ENCODE measurements at places on chromosomes 5 and 9.

GRCh38 chr5:108726446-108727235 lies 21.1 kb upstream of the FER start:
- DNase-seq = no peak

DNA sequence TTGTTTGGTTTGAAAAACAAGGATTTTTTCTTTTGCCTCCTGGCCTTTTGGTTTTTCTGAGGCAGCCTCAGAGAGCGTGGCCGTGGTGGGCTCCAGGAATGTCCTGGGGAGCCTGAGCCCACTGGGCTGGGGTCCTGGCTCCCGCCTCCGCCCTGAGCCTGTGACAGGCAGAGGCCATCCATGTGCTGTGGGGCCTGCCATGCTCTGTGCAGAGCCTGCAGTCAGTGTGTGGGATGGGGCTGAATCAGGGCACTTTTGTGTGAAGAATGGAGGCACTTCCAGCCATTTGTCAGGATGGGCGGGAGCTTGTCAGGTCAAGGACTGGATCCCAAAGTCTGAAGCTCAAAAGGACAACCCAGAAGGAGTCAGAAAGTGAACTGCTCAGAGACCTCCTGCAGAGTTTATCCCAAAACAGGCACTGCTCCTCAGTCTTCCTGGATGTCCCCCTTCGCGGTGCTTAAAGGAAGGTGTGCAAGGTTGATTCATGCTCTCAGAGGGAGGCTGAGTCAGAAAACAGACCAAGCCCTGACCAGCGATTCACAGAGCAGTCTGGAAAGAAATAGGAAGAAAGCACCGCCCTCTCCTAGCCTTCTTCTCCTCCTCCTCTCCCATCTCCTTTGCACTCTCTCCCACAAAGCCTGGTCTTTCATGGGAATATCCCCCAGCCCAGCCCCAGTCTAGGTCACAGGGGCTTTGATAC lies 53.2 kb downstream of the MVB12B start:
- DNase-seq = no peak

DNA sequence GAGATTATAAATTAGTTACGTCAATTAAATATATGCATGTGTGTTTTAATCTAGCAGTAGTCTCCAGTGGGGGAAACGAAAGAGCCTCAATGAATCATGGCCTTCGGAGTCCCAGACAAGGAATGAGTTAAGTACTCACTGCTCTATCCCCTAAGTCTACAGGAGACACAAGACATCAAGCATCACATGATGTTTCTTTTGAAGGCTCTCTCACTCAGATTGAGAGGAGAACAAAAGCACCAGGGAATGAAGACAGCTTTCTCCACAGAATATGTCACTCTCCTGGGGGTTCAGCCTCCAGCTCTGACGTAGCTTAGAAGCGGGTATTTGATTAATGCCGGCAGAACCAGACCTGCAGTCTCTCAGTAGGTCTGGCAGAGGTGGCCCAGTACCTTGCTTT lies 381.4 kb downstream of the ACTL7B start:
- DNase-seq = no peak

DNA sequence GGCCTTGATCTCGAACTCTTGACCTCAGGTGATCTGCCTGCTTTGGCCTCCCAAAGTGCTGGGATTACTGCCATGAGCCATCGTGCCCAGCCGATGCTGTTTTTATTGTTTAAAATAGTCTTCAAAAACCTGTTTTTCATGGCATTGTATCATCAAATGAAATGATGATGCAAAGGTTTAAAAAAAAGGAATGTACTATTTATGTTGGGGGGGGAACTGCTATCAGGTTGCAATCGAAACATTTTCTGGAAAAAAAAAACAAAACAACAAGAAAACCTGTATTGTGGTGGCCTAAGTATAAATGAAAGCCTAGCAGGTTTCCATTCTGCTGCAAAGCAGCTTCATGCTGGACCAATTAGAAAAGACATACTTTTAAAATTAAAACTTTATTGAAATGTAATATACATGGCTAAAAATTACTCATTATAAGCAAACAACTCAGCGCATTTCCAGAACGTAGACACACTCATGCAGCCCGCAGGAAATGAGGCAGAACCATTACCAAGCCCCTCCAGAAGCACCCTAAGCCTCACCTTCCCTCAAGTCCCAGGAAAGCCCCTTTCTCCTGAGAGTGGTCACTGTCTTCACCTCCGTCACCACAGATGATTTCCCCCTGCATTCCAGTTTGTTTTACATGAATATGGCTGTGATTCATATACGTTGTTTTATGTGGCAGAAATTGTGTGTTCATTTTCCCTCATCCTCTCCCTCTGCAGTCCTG lies 19.0 kb downstream of the GPR107 start:
- no peak for DNase-seq

GRCh38 chr9:11469745-11470144 lies 856.9 kb upstream of the PTPRD start:
- DNase-seq = no peak

DNA sequence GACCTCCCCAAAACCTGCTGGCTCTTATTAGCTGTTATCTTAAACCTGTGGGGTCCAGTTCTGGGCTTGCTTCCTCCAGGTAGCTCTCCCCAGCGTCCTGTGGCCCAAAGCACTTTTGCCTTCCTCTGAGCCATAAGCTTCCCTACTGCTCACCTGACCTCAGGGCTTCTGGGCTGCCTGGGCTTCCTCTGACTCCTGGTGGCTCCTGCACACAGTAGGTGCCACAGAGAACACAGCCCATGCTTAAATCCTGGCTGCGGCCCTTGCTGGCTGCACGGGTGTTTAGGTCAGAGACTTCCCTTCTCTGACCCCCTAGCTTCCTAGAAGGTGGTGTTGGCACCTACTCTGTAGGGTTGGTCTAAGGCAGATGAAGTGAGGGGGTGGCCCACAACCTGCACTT lies 2.5 kb downstream of the RALGDS start:
- DNase-seq = no peak

GRCh38 chr9:107390279-107390678 lies 99.3 kb downstream of the KLF4 start:
- no peak for DNase-seq

DNA sequence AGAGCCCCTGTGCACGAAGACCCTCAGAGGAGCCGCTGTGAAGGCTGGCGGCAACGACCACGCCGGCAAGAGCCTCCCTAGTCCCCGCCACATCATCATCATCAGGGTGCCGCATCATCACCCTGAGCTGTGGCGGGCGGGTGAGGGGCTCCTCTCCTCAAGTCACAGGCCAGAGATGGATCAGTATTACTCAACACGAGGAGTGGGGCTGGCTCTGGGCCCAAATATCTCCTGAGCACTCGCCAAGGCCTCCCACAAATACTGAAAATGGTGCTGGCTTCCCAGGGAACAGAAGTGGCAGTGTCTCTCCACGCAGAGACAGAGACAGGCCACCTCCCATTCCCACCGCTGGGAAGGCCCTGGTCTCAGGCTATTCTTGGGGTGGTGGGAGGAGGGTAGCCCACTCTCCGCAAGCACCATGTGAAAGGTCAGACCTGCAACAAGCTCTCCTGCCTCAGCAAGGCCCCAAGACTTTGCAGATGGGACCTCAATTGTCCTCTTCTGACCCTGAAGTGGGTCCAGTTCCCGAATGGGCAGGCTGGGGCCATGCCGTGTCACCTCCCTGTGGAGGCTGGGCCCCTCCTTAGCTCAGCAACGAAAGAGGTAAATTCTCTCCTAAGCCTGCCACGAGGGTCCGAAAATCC lies 39.3 kb upstream of the ZNF354A start:
- no peak for DNase-seq

GRCh38 chr9:130972957-130973685 lies 34.1 kb upstream of the FIBCD1 start:
- no peak for DNase-seq

GRCh38 chr5:149957855-149958254 lies 2.7 kb upstream of the SLC26A2 start:
- no peak for DNase-seq
